MCF 10A (cell line): ENCODE measurements at places on chromosomes 1 and 21. TPM values are rescaled to one million over a fixed set of nuclear protein-coding genes. Genes with fewer than 3 reads are reported as not detected.

DNA sequence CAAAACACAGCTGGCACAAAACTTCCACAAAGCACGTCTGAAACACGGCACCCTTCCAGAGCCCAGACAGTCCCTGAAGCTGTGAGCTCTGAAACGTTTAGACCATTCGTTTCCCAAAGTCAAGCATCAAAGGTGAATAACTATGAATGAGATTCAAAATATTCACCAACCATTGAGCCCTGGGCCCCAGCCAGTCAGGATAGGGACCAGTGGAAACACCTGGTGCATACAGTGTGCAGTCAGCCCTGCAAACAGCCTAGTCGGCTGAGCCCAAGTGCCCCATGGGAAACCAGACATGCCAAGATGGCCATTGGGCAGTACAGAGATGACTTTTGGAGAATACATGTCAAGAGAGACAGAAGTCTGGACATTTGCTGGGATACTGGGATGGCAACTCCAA is 90.4 kb upstream of the EDN2 start:
- no peak overlapping the region for H3K27ac ChIP-seq
- no peaks in the 10 kb centered on the region for H3K27me3 ChIP-seq
- no peaks in the 10 kb centered on the region for H3K4me1 ChIP-seq
- H3K36me3 ChIP-seq = peaks cover 6% of the 10 kb centered on the region
- no peak for DNase-seq

Gene LMOD1
- total RNA-seq = not detected in 2 replicates

DNA sequence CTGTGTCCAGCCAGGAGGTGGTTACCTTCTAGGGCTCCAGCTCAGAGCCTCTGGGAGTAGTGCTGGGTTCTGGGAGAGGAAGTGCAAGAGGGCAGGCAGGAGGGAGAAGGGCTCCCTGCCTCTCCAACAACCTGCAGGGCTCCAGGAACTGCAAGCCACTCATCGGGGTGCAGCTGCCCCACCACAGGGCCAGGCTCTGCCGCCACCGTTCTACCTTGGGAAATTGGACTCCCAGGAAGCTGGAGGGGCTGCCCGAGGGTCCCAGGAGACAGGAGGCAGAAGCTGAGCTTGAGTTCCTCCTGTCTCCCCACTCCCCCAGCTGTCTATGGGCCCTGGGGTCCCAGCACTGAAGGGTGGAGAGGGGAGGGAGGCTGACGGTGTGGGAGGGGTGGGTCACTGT is 7.4 kb upstream of the PRDM16 start:
- DNase-seq = no peak
- H3K36me3 ChIP-seq = no peaks in the 10 kb centered on the region
- H3K4me3 ChIP-seq = no peak overlapping the region

GRCh38 chr1:220873087-220873486 is 6.2 kb upstream of the HLX start:
- DNase-seq = no peak
- H3K36me3 ChIP-seq = no peaks in the 10 kb centered on the region
- no peak overlapping the region for H3K4me3 ChIP-seq
- no peaks in the 10 kb centered on the region for H3K27me3 ChIP-seq
- H3K4me1 ChIP-seq = no peaks in the 10 kb centered on the region
- no peak overlapping the region for H3K27ac ChIP-seq
